ENCODE measurements at places on chromosomes 5 and 9.

GRCh38 chr5:57094753-57095683 lies 78.8 kb upstream of the GPBP1 start:
- DNase-seq = no peak

- DNase-seq = no peak
Observed at GRCh38 chr9:23011669-23012068, 565.0 kb downstream of the DMRTA1 start.

GRCh38 chr5:83368319-83368718 lies 103.2 kb upstream of the VCAN start:
- DNase-seq = peak; percentile 88

DNA sequence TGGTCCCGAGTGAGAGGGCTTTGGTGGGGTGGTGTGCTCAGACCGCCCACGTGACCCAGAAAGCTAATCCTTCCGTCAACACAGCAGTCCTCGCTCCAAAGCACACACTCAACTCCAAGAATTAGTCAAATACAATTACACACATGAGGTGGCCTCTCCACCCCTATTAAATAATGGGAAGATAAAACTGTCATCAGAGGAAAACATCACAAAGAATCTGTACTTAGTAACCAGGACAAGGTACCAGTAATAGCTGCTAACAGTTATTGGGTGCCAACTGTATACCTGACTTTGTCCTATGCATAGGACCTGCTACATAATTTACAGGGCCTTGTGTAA lies 222.8 kb downstream of the HSPA4 start:
- DNase-seq = no peak

DNA sequence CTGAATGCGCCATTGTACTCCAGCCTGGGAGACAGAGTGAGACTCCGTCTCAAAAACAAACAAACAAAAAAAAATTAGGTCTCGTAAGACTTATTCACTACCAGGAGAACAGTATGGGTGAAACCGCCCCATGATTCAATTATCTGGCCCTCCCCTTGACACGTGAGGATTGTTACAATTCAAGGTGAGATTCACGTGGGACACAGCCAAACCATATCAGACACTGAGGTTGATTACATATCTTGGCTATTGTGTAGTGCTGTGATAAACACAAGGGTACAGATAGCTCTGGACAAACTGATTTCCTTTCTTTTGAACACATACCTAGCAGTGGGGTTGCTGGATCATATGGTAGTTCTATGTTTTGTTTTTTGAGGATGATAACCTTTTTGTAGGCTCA lies 42.4 kb upstream of the PWWP2A start:
- DNase-seq = no peak

DNA sequence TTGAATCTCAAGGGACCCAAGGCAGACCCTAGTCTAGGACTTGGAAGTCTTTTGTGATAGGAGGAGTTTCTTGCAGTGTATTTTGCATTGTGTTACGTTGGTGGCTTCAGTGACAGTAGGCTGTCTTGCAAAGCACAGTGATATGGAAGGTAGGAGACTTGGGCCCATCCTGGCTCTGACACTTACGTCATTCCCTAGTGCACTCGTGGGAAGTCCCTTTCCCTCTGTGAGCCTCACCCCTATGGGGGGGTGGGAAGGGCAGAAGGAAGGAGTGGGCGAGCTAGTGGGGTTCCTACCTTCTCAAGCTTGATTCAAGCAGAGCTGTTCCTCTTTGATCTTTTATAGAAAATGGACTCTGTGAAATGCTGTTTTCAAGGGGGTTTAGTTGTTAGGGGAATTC lies 9.2 kb upstream of the TEX53 start:
- DNase-seq = no peak

DNA sequence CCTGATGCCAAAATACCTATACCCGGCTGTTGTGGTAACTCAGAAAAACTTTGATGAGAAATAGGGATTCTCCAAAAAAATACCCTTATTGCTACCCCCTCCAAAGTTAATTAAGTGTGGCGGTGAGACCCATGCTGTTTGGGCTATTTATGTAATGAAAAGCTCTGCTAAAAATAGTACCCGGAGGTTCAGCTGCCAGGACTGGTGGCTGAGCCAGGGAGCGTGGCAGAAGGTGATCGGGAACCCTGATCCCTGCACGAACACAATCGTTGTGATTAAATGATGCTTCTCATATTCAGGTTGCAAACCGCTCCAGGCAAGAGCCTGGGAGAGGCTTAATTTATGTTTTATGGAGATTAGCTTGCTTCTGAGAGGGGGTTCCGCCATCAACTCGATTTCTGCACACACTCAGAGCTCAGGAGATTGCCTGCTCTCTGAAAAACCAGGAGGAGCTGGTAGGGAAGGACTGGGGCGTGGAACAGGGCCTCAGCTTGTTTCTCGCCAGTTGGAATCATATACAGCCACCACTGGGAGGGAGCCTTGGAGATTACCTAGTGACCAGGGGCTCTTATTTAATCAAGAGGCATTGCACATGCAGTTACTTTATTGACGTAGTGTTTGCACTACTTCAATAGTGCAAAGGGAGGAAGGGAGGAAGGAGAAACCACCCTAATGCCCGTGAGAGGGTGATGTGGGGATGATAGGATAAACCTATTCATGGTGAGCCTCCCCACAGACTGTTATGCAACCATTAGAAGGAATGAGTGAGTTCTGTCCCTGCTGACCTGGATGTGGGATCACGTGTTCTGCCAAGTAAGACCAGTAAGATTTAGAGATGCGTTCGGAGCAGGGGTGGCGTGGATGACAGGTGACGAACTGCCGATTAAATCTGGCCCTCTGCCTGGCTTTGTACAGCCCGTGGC lies 23.4 kb downstream of the HRH2 start:
- no peak for DNase-seq

DNA sequence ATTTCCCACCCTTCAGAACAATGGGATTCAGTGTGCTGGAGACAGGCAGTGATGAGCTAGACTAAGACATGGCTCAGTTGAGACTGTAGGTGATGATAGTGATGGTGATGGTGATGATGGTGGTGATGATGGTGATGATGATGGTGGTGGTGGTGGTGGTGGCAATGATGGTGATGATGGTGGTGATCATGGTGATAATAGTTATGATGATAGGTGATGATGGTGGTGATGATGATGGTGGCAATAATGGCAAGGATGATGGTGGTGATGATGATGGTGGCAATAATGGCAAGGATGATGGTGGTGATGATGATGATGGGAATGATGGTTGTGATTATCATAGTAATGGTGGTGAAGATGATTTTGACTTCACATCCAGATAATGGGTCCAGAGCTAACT lies 176.7 kb downstream of the NXNL2 start:
- DNase-seq = no peak

DNA sequence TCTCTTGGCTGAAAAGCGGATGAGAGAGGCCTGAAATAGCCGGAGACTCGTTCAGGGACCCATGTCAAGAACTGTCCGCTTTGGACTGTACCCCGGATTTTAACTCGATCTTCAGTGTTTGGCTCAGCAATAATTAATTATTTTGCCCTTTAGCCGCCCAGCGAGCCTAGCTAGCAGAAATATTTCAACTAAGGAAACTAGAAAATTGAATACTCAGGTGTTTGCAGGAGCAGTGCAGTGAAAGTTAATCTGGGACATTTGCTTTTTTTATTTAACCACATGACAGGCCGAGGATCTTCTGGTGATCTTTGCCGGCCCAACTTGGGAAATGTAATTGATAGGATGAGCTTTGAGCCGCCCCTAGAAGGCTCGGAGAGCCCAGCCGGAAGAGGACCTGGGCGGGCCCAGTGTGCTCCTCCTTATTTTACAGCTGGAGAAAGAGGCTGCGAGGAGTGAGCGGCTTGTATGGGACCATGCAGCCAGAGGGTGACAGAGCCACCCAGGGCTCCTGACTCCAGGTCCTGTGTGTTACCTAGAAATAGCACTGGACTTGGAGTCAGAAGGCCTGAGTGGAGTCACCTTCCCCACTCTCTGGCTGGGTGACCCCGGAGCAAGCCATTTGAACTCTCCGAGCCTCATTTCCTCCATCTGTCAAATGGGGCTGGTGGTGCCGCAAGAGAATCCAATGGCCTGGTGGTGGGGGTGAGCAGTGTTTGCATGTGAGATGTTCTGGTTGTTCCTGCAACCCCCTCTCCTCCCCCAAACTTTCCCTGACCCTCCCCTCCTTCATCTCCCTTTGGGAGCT lies 2.4 kb downstream of the PPARGC1B start:
- DNase-seq = no peak

- no peak for DNase-seq
Observed at GRCh38 chr5:109681763-109682162, 8.0 kb upstream of the MAN2A1 start.

GRCh38 chr9:78144008-78144381 lies 91.9 kb upstream of the CEP78 start:
- no peak for DNase-seq

DNA sequence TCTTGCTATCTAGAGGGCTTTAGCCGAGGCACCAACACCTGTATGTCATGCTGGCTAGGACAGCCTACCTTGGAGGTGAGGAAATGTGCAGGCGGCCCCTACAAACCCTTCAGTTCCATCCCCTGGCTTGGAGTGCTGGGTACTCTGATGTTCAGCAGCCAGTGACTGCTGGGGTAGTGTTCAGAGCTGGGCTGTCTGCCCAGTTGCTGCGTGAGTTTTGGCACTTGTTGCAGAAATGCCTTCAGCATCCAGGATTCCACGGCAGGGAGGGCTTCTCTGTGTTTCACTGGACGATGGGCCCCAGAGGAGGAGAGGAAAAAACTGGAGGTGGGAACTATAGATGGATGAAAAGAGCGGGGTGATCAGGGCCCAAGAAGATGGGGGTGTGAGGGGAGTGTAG lies 10.4 kb downstream of the SWI5 start:
- DNase-seq = no peak

- no peak for DNase-seq
Observed at GRCh38 chr9:126481862-126482261, 131.9 kb upstream of the LMX1B start.

DNA sequence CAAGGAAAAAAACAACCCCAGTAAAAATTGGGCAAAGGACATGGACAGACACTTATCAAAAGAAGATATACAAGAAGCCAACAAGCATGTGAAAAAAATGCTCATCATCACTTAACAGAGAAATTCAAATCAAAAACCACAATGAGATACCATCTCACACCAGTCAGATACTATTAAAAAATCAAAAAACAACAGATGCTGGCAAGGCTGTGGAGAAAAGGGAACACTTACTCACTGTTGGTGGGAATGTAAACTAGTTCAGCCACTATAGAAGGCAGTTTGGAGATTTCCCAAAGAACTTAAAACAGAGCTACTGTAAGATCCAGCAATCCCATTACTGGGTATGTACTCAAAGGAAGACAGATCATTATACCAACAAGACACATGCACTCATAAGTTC lies 157.4 kb downstream of the EDIL3 start:
- no peak for DNase-seq

- DNase-seq = no peak
Observed at GRCh38 chr5:116488356-116489041, 86.1 kb downstream of the SEMA6A start.

DNA sequence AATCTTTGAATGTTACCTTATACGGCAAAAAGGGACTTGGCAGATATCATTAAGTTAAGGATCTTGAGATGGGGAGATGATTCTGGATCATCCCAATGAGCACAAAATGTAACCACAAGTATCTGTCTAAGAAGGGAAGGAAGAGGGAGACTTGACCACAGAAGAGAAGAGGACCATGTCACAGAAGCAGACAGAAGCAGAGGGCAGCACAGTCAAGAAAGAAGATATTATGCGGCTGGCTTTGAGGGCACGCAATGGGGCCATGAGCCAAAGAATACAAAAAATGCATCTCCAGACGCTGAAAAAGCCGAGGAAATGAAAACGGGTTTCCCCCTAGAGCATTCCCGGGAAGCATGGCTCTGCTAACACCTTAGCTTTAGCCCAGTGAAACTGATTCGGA lies 225.3 kb downstream of the NR2F1-AS1 start:
- DNase-seq = no peak

DNA sequence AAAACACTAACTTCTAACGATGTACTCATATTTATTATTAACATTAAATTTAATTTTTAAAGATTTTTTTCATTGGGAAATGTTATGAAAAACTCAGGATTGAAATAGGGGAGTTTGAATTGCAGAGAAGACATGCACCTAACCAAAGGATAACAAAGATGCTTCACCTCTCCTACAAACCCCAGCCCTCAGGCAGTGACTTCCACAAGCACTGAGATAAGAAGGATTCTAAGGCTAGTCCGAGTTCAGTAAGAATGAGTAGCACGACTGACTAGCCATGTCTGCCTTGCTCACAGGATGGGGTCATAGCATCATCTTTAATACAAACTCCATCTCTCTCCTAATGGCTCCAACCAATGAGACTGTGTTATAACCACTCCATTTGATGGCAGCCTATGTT lies 7.1 kb upstream of the OR5C1 start:
- no peak for DNase-seq

- no peak for DNase-seq
Observed at GRCh38 chr9:127545196-127546124, 66.6 kb upstream of the STXBP1 start.

DNA sequence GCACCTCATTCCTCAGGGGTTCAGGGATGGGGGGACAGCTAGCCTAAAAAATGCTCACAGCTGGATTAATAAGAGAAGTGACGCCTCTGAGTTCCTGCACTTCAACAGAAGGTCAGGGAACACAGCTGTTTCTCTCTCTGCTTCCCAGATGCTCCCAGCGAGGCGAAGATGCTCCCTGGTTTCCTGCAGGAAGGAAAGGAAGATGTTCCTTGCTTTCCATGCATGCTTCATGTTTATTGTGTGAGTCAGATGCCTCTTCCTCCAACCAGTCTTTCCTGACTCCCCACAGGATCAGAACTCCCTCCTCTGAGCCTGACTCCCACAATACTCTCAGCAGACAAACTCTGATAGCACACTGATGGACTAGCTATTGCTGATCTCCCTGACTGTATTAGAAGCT lies 71.9 kb downstream of the MFAP3 start:
- no peak for DNase-seq

GRCh38 chr9:36939214-36939613 lies 94.9 kb downstream of the PAX5 start:
- DNase-seq = no peak

GRCh38 chr5:90640484-90641059 lies 82.0 kb downstream of the ADGRV1 start:
- DNase-seq = peak; percentile 13

DNA sequence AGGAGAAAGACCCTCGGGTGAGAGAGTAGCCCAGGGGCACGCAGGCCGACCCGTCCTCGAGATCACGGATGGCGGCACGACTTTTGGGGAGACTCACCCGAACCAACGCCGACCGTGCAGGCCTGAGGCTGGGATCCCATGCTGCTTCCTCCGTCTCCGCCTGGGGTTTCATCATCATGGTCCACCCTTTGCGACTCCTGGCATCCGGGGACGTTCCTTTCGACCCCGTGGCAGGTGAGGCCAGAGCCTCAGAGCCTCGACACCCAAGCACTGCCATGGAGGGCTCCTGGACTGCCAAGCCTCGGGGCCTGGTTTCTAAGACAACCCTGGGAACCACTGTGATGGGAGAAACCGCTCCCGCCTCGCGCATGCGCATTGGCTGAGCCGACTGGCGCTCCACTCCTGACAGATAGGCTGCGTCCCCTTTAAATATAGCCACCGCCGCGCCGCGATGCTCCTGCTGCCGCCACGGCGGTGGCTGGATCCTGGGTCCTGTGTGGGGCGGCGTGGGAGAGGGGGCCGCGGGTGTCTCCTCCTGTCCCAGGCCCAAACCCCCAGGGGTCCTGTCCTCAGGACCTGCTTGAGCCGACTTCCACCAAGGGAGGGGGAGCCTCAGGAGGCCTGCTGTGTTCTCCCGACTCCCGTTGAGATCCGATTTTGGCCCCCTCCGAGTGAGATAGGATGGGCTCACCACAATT lies 481.6 kb downstream of the SPATA31A7 start:
- no peak for DNase-seq

Measured in skeletal muscle cell (primary cell).